ENCODE measurements at places on chromosomes 12 and 14. TPM values are rescaled to one million over a fixed set of nuclear protein-coding genes. Genes with fewer than 3 reads are reported as not detected.

The AHNAK2 gene
- total RNA-seq, result 10.8 TPM

The GNB3 gene
- 1.0 TPM for total RNA-seq

The ZNF385A gene
- 28.3 TPM for total RNA-seq

The TTC8 gene
- total RNA-seq, result 12.1 TPM

The DTX1 gene
- 6.8 TPM for total RNA-seq

The ERP27 gene
- total RNA-seq, result 16.2 TPM

The ATF7 gene
- total RNA-seq, result 61.2 TPM

The FAM216A gene
- total RNA-seq, result 3.0 TPM

The TAS2R19 gene
- 2.8 TPM for total RNA-seq

The CCDC175 gene
- total RNA-seq, result 1.0 TPM

The MYG1 gene
- total RNA-seq, result 35.3 TPM

The CLEC1B gene
- total RNA-seq, result 0.95 TPM

The HOXC9 gene
- not detected for total RNA-seq

The LMNTD1 gene
- 2.6 TPM for total RNA-seq

The ACVR1B gene
- 34.9 TPM for total RNA-seq

The GRIN2B gene
- 0.50 TPM for total RNA-seq

Measured in lower lobe of right lung (tissue), 2 donors.